ELR (cell line): ENCODE measurements at places on chromosomes 12 and 14.

- no peak for DNase-seq
Observed at GRCh38 chr12:46174061-46174662, 94.7 kb downstream of the SLC38A1 start.

DNA sequence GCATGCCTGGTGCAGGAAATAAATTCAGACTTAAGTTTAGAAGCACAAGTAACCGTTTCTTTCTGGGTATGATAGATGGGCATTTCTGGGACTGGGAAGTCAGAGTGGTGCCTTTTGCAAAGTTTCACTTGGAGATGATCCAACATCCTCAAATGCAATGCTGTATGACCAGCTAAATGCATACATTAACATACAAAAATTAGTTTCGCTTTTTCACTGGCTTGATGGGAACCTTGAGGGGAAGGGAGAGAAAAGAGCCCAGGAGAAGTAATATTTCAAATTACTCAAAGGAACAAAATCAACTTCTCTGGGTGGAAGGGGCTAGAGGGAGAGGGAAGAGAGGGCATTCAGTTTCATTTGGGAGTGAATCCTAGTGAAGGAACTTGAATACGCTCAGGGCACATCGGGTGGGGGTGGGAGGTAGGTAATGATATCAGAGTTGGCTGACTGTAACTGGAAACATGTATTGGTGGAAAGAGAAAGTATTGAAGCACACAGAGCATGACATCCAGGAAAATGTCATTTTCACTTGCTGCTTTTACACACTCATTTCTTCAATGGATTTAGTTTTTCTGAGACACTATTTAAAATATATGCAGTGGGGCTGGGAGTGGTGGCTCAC is 175.5 kb downstream of the PTPRO start:
- no peak for DNase-seq

DNA sequence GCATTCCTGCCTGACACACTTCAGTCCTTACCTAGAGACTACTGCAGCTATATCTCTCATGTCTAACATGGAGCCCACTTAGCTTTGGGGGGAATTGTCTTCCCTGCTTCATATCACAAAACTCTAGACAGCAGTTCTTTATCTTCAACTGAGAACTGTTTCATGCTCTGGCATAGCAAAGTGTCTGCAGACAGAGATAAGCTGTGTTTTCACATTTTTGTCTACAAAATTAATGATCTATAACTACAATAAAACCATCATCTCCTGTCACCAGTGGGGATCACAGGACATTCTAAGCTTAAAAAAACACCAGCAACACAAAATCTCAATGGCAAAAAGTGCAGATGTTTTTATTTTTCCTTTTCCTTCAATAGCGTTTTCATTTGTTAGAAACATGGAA is 137.1 kb upstream of the VRK1 start:
- no peak for DNase-seq

DNA sequence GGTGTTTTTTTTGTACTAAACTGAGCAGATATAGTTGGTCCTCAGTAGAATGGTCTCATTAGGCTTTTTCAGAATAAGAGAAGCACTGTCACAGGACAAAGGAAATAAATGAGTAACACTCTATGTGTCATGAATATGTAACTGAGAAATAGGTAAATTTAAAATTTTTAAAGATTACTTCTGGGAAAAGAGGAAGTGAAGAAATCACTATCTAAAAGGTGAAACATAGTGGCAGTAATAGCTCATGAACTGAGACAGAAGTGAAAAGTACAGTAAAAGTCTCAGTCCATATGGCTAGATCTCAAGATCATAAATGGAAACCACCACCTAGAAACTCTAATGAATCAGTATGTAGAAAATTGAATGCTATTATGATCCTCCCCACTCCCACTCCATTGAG is 89.3 kb upstream of the TTC7B start:
- DNase-seq, result no peak

- DNase-seq, result no peak
Observed at GRCh38 chr14:96581902-96582301, 79.7 kb downstream of the PAPOLA start.

DNA sequence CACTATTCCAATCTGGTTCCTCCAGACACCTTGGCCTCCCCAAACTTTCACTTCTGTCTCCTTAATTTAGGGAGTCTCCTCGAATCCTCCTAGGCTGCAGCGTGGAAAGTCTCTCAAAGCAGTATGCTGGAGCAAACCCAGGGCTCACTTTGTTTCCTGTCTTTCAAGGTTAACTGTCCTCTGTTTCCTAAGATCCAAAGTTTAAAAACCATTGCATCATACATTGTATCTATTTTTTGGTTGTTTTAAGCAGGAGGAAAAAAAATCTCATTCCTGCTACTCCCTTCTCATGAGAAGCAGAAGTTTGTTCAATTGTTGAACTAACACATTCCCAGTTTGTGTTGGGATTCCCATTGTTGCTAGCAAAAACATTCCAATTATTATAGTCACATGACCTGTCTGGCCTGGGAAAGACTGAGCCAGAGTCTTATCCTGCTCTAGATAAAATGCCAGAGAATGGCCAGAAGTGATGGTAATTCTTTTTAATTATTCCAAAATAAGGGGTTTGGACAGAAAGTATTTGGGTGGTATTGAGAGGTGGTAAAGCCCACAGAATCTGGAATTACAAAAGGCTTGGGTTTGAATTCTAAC is 67.3 kb downstream of the HSPB8 start:
- DNase-seq, result no peak
